ENCODE measurements at places on chromosomes 11 and 22.

DNA sequence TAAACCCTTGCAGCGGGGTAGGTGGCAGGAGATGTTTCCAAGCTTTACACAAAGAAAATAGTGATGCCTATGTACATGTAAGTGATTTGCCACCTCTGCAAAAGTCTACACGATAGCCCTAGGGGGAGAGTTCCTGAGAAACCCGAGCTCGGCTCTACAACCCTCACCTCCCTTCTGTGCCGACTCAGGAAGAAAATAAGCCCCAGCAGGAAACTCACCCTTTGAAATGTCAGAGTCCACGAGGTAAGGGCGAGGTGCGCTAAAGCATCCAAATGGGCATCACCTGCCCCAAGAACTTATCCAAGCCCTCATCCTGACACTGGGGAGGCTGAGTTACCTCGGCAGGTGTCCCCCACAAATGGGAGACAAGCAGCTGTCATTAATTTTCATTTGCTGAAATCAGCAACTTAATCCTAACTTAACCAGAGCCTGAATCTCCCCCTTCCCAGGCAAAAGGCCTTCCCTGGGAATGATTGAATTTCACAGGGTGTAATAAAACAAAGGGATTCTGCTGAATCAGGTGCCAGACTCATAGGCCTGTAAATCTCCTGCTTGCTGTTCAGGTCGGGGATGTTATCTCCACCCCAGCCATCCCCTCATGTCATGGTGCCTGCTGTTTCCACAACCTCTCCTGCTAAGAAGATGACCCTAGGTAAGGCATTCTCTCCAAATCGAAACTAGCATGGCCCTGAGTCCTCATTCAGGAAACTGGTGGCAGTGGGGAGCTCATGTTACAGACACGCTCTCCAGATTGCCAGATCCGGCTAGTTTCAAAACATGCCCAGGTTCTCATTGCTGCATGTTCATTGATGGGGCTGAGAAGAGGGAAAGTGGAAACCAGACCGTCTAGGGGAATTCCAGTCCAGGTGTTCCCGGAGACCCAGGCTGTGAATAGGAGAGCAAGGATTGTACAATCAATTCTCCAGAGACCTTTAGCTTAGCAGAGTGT is 105.3 kb upstream of the KIRREL3 start:
- DNase-seq, result no peak

GRCh38 chr11:90849312-90849711 is 626.5 kb upstream of the CHORDC1 start:
- peak; percentile 0 for DNase-seq

GRCh38 chr11:129815596-129816461 is at the start of gene TMEM45B:
TMEM45B (plus strand) TSS chr11:129815848; CDS start chr11:129852483, 36,635 bp downstream.
- DNase-seq, result peak; percentile 2

DNA sequence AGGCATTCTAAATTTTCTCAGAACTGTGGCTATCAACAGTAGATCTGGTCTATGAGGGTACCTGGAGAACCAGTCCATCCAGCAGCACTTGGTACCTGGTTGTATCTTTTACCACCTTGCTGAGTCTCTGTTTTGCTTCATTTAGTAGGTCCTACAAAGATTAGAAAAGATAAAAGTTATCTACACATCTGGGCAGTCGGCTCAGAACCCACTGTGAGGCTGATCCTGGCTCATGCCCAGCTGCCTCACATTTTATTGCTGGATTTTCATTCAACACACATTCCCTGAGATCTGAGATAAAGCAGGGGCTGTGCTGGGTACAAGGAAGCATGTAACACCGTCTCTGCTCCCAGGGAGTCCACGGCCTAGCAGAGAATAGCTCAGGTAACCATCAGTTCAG is 27.5 kb downstream of the ATP6V1E1 start:
- no peak for DNase-seq

DNA sequence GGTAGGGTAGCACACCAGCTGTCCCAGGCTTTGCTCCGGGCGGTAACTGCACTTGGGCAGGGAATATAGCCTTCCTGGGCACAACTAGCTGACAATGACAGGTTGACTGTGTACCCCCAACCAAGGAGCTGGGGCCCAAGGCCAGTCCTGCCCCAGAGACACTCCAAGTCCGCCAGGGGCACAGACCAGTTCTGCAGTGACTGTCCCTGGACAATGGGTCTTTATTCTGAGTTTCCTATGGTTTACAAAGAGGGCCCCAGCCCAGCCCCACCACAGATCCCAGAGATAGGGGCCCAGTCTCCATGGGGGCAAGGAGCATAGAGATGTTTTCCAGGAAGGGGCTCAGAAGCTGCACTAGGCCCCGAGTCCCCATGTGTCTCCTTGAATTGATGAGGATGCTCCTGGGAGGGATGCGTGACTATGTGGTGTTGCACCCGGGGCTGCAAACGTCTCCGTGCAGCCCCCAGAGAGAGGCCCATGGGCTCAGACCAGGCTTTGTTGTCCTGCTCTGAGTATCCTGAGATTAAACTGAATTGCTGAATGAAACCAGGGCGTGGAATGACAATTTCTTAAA is 48.4 kb downstream of the CD6 start:
- DNase-seq, result no peak

GRCh38 chr11:91585035-91585801 is 639.4 kb upstream of the FAT3 start:
- DNase-seq, result no peak

GRCh38 chr11:120130176-120130980 is 7.5 kb downstream of the TRIM29 start:
- no peak for DNase-seq

- DNase-seq, result no peak
These were observed 86.5 kb upstream of the SLC25A18 start for GRCh38 chr22:17476838-17477237.

GRCh38 chr11:128492903-128493569 is 94.3 kb downstream of the ETS1 start:
- DNase-seq, result peak; percentile 69

DNA sequence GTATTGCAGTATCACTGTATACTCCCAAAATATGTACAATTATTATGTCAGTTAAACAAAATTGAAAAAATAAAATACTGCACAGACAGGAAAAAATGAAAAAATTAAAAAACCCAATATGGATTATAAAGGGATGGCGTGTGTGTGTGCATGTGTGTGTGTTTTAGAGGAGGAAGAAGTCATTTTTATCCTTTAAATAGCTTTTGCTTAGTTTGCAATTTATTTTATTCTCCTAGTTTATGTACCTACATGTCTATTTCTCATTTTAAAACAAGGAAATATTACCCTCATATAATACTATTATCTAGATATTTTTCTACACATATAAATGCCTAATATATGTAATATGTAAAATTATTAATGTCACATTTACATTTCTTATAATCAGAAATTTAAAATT is 1144.3 kb downstream of the LRRC4C start:
- no peak for DNase-seq

DNA sequence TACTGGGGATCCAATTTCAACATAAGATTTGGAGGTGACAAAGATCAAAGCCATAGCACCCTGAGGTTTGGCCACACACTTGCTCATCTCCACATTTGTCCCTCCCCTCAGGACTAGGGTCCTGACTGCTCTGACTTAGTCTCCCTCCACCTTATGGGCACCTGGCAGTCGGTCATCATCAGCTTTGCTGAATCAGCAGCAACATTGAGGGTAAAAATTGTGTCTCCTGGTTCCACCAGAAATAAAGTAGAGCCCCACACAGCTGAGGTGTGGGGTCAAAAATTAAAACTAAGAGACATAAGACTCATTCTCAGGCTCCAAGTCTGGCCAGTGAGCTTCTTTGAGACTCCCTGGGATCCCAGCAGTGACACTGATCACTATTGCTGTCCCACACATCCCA is 56.2 kb downstream of the GGTLC2 start:
- no peak for DNase-seq

DNA sequence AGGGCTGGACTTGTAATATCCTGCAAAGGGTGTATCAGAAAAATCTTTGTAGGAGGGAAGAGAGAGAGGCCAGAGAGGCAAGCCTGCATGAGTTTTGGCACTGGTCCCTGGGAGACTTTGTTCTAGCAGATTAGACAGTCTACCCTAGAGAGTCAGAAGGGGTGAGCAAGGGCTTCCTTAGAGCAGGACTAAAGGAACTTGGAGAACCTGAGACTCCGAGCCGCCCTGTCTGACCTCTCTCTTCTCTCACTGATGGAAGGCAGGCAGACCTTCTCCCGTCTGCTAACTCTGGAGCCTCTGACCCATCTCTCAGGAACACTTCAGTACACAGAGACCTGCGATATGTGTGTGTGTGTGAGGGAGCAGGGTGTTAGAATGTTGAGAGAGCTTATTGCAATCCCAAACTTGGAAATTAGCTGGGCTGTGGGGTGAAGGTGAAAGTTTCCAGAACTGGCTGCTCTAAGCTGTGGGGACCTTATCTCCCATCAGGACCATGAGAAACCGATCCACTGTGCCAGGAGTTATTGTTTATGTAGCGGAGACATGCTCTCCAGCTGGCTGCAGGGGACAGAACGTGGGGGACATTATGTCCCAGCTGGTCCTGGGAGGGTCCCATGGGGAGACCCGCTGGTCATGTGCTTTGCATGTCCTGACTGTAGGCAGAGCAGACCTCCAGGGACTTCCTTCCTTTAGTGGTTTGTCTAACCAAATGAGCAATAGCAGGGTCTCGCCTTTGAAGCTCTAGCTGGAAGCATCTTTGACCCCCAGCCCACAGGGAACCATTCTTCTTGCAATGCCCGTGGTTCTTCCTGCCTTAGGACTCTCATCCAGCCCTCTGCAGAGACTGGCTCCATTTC is 51.1 kb downstream of the TIMP3 start:
- no peak for DNase-seq

GRCh38 chr22:19622061-19622441 is 92.3 kb upstream of the SEPTIN5 start:
- no peak for DNase-seq

DNA sequence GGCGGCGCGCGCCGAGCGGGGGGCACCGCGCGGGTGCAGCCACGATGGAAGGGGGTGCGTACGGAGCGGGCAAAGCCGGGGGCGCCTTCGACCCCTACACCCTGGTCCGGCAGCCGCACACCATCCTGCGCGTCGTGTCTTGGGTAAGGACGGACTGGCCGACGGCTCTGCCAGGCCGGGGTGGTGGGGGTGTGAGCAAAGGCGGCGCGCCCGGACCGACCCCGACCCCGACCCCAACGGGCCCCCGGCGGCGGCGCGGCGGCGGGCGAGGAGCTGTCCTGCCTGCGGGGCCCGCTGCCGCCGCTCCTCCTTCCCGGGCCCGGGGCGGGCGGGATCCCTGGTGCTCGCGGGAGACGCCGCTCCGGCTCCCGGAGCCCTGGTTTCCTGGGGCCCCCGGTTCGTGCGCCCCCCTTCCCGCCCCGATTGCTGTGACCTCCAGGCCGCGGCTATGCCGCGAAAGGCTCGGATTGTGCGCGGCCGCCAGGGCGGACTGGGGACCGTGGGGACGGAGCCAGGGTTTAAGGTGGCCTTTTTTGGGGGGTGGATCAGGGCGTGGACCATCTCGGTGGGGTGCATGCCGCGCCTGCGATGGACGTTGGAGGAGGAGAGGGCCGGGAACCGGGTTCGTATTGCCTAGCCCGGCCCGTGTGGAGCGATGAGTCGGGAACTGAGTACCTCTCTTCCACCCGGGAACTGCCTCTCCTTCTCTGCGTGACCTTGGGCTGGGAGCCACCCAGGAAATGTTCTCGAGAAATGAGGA is at the start of gene SYNGR1:
TSS of gene SYNGR1 (plus strand) at position 25 of the 760 bp plus-strand sequence. CDS start at position 45, 20 bp downstream.
- no peak for DNase-seq

DNA sequence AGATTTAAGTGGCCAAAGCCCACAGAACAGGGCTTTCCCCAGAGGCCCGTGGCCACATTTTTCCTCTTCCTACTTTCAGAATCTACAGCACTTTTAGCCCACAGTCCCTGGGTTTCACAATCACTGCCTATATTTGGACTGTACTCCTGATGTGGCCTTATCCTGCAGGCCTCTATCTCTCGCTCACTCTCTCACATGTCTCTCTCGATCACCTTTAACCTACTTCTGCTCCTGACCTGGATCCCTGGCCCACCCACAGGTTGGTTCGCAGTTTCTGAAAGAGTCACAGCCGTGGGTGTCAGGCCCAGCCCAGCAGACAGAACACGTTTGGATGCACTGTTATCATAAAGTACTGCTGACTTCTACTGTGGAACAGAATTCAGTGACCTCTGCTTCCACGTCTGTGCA is 55.5 kb downstream of the LARGE1 start:
- DNase-seq, result no peak

- no peak for DNase-seq
These were observed 25.2 kb upstream of the VPREB1 start for GRCh38 chr22:22219140-22219996.

DNA sequence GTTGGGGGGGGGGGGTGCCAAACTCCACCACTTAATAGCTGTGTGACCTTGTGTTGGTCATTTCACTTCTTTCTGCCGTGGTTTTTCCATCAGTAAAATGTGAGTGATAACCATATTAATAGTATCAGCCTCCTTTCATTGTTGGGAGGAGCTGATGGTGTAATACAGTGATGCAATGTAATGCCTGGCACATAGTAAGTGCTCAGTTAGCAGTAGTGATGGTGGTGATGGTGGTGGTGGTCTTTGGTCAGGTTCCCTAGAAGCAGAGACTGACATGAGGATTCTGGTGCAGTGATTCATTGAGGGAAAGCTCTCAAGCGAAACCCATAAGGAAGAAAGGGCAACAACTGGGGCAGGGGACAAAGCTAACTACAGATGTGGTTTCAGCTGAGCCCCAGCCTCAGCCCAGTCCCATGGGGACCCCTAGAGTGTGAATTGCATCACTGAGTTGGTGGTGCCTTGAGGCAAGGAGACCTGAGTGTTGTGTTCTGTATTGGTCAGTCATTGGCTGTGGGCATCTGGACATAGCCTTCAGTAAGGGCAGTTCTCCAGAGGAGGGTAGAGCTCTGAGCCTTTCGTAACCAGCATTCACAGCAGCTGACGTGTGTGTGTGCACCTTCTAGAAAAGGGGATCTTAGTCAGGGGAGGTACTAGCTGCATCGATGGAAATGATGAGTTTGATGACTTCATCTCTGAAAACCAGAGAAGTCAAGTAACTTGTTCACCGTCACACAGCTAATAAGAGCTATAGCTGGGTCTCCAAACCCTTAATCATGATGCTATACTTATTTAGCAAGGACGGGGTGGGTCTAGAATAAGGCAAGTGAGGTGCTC is 93.6 kb upstream of the CRYBB3 start:
- DNase-seq, result no peak

DNA sequence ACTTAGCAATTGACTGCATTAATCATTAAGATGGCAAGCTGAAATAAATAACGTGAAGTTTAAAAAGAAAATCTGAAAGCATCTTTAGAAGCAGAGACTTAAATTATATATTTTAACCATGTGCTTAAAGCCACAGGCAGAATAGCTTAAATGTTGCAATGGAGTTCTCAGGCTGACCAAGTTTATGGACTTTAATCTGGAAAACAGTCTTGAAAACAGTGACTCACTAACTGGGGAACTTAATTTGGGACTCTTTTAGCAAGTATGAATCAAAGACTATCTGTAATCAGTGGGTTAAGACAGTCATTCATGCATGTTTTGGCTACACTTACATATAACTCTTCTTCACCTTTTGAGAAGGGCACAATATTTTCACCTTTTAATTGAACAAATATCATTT is 12.6 kb upstream of the GLYATL1 start:
- no peak for DNase-seq

- DNase-seq, result no peak
These were observed 62.7 kb upstream of the NECTIN1 start for GRCh38 chr11:119791701-119792151.

DNA sequence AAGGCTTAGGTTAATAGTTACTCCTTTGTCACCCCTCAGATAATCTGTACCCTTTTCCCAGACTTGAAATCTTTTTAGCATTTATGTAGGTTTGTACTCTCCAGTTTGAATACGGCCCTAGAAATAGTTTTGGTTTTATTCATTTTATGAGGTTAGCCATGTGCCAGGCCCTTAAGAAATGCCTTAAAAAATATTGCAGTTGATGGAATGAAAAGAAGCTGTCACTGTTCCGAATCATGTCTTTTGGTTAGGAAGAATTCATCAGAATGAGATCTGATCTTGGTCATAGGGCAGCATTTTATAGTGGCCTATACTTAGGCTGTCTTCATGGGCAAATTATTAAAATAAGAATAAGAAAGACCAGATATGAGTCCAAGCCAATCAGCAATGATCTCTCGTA is 14.8 kb upstream of the PRSS23 start:
- no peak for DNase-seq

All from activated CD4-positive, alpha-beta T cell treated with anti-CD3 and anti-CD28 coated beads, Interleukin-2, Interleukin-6, amounts not matched to agents 100 ng/mL and 50 ng/mL, durations not matched to agents 16 hours and 8 hours (primary cell).